ENCODE measurements at places on chromosomes 1 and 21.
A peak's percentile ranks its signal among the peaks of the same experiment; 100 is the strongest.

- DNase-seq: no peak
Observed at GRCh38 chr1:55400508-55400907, 185.3 kb upstream of the USP24 start.

DNA sequence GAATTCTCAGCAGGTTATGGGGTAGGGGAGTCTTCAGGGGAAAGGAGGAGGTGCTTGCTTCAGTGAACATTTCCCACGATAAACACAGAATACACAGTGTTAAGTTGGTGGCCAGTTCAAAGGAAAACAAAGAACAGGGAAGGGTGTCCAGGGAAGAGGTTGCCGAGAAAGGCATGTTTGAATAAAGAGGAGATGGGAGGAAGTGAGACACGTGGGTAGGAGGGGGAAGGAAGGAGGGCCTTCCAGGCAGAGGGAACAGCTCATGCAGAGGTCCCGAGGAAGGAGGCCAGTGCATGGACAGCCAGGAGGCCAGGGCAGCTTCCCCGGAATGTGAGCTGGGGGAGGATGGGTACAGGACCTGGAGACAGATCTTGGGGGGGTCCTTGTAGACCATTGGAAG lies 130.3 kb upstream of the TMEM51 start:
- DNase-seq: no peak

DNA sequence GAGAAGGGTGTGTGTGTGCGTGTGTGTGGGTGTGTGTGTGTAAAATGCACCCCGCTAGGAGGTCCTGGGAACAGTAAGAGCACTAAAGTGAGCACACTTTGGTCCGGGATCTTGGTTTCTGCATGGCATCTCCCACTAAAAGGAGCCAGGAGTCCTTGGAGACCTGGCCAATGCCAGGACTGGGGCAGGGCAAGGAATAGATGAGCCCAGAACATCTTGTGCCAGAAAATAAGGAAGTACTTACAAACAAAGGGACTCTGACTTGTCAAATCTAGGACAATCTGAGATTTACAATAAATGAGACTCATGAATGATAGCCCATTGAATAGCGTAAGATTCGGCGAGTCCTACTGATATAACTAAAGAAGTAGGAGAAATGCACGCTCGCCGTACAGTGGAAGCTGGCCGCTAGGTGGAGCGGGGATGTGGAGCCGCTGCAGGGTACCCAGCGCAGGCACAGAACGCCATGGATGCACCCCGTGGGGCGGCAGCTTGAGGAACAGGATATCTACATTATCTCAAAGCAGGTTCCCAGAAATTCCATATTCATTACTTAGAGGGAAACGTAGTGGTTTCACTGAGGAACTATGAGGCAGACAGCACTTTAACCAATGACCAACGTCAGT lies 7.1 kb downstream of the SLC37A1 start:
- no peak for DNase-seq

GRCh38 chr1:42399315-42400100 lies 18.9 kb downstream of the RIMKLA start:
- DNase-seq: peak; percentile 98

DNA sequence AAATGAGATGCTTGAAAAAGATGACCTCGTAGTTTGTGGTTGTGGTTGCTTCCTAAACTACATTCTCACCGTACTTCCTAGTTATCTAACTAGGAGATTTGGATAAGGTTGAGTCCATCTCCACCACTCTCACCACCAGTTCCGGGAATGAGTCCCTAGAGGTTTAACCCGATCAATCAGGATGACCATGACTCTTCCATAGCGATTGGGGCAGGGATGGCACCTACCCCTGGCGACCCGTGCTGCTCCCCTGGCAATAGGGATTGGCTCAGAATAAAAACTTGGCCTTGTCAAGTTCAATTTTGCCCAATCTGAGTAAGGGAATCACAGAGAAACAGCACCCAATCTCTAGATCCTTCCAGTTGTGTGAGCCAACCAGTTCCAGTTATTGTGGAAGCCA lies 2.7 kb upstream of the MIS18A start:
- DNase-seq: no peak

DNA sequence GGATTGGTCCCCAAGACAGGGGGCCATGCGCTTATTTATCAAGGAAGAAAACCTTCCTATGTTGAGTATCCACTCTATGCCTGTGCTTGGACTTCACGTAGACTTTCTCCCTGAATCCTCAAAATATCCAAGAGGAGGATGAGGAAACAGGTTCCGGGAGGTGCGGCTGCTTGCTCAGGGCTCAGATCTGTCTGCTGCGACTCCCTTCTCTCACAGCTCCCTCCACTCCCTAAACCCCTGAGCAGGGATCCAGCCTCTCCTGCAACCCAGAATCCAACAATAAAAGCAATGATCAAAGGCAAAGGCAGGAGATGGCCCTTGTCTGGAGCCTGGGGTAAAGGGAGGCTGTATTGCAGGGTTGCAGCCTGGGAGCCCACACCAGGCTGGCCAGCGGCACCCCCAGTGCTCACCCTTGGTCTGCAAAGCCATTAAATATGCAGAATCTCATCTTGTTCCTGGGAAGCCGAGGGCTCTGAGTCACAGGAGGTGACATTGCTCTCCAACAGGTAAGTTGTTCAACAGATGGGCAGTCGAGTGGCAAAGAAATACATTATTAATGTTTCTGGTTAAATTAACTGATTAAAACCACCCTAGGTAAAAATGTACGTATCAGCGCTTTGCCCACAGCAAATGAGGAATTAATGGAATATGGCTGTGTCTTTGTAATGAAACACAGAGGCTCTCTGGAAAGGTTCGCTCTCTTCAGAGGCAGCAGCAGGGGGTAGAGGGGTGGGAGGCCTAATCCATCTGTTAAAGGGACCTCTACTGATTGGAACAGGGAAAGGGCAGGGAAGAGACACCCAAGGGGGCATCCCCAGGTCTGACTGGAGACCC lies 111.5 kb downstream of the GRIK3 start:
- no peak for DNase-seq

- no peak for DNase-seq
Observed at GRCh38 chr1:100575406-100575805, 37.5 kb downstream of the GPR88 start.

DNA sequence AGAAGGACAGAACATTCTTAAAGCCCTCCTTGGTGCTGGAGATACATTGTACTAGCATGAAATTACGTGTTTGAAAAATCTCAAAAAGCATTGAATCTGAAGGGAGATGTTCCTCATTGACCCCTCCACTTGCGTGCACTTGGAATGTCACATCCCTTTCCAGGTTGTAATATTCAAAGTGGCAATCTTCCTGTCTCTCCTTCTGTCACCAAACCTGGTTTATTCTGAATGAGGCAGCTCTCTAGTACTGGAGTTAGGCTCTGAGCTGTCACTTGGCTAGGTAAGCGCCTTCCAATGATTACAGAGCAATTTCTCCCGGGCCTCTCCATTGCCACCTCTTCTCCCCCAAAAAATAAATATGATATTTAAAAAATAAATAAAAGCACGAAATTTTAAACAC lies 855 bp downstream of the DSCAM start:
- no peak for DNase-seq

DNA sequence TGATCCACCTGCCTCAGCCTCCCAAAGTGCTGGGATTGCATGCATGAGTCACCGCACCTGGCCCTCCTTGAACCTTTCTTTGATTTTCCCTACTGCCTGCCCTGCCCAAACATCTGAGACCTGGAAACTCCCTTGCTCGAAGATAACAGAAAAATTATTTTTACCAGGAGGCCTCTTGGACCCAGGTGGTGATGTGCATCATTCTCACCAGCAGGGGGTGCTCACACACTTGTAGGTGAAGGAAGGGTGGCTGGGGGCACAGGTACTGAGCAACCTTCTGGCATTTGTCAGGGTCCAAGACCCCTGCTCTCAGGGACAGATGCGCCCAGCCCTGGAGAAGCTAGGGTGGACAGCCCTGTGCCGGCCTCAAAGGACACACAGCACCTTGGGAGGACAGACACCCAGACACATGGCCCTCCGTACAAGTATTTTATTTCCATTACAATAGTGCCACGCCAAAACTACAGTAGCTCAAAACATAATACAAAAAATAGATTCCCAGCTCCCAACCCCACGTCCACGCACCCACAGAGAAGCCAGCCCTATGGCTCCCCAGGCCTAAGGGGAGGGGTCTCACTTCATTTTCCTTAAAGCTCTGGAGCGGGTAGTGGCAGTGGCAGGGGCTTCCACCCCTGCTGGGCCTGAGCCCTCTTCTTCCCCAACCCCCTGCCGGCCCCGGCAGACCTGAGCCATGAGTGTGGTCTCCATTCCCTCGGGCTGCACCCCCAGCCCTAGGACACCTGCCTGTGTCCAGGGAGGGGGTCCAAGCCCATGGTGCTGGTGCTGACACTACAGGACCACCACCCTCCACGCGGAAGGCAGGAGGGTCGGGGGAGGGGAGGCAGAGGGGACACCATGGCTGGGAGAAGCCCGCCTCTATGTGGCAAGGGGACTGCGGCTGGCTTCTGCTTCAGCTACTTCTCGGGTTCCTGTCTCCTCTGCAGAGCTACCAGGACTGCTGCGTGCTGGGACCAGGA lies 40.4 kb upstream of the EIF4G3 start:
- DNase-seq: peak; percentile 82

GRCh38 chr1:226778657-226779058 lies 39.6 kb upstream of the ITPKB start:
- peak; percentile 29 for DNase-seq

- DNase-seq: no peak
Observed at GRCh38 chr1:33346927-33347649, 26.2 kb upstream of the A3GALT2 start.

Measured in trophoblast cell (in vitro differentiated cells and primary cell).